Naive thymus-derived CD4-positive, alpha-beta T cell (primary cell): ENCODE measurements at places on chromosomes 3 and 15.

DNA sequence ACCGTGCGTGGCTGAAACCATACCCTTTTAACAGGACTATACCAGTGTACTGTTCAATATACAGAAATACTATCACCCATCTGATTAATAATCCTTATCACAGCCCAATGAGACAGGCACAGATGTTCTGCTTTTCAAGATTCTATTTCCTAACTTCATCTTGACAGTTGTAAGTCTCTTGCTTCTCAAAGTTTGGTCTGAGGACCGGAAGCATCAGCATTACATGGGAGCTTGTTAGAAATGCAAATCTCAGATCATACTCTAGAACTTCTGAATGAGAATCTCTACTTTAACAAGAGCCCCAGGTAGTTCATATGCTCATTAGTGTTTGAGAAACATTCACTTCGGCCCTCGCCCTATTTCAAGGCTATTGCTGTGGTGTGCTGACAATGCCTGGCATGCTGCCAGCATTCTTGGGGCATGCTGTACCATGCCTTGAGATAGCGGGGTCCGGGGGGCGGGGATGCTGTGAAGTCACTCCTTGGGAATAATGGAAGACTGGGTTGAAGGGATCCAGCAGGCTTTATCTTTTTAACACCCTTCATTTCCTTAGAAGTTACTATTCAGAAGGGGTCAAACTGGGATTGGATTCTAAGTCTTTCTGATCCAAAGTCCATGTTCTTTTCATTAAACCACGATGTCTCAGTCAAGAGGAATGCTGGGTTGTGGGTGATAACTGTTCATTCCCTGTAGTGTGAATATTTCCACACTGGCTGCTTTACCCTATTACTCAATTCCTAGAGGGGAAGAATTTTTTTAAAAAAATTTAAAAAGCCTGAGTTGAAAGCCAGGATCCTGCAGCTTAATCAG is 194.7 kb downstream of the LPP start:
- DNase-seq, result no peak

- DNase-seq, result no peak
Observed at GRCh38 chr15:94228611-94229010, 2.8 kb upstream of the MCTP2 start.

DNA sequence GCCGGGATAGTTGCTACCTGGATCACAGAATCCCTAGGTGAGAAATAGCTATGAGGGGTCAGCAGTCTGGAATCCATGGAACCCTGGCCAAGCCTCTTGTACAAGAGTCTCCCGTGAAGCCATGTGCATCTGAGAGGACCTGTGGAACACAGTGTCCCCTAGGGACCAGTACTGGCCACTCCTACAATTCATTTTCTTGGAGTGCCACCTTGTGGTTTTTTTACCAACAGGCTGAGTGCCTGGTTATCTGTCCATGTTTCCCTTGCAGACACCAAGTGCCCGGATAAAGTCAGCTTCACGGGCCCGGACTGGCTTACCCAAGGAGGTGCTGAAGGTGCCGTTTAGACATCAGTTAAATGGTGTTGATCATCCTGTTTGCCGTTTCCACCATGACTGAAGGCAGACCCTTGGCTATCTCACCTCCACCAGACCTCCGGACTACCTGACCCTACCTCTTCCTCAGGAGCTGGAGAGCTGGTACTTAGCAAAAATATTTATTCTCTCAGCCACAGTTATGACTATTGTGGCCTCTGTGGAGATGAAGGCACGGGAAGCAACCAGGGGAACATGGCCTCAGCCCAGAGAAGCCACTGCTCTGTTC is 93.9 kb downstream of the RBPMS2 start:
- DNase-seq, result no peak

DNA sequence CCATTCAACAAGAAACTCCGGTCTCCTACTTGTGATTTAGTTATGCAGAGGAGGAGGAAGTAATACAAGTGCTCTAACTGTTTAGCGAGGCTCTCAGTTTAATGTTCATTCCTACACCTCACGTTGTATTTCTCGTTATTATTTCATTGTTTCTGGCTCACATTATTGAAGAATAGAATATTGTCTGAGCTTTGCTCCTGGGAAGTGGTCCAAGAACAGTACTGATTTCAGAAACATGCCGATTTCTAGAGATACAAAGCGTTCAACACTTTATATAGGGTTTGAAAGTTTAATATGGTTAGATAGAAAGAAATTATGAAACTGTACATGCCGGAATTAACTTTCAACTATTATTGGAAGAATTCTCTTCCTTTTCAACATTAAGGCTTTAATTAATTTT is 1145.5 kb downstream of the TBL1XR1 start:
- no peak for DNase-seq

GRCh38 chr3:13112521-13113345 is 39.5 kb upstream of the IQSEC1 start:
- no peak for DNase-seq

DNA sequence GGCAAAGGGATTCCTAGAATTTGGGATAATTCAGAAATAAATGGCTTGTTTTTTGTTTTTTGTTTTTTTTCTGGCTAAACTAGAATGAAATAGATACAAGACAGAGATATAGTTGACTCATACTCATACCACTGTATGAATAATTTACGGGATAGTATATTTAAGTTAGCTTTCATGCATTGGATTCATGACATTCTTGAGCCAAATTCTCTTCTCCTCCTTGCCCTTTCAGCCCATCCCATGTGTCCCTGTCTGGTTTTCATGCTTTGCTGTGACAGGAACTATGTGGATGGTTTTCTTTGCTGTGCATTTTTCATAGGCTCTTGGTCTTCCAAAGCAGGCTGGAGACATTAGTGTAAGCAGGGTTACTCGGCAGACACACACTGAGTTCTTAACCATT is 66.6 kb upstream of the UMPS start:
- no peak for DNase-seq

DNA sequence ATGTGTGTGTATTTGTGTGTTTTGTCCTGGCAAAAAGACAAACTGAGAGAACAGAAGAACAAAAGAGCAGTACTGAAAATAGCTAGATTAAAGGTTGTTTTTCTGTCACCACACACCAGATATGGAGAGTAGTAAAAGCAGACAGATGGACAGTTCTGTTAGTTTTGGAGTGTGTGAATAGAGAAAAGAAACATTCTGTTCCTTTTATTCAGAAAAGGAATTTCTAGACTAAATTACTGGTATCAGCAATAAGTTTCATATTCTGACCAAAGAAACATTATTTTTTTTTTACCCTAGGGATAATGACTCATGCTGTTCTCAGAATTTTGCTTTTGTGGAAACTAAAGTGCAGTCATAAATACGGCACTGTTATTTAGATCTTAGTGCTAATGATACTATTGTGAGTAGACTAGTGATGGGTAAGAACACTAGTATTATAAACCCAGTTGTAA is 32.9 kb downstream of the PIK3CA start:
- no peak for DNase-seq

DNA sequence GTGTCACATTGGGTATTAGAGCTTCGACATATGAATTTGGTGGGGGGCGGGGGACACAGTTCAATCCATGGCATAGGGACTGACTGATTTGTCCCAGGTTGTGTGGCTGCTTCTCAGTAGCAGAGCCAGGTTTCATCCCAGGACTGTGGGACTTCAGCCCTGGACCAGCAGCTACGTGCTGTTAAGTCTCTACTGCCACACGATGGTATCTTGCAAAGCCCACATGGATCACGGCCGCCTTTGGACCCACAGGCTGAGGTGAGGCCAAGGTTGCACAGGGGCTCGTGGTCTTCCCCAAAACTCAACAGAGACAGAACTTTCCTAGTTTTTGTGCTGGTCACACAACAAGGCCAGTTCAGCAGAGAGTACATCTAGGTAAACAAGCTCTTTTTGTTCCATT is 97.4 kb downstream of the LRRK1 start:
- DNase-seq, result no peak

GRCh38 chr3:60935709-60936108 is 315.5 kb downstream of the FHIT start:
- DNase-seq, result no peak

GRCh38 chr3:134708671-134709070 is 57.8 kb upstream of the KY start:
- DNase-seq, result no peak

GRCh38 chr3:63458405-63458804 is 180.3 kb downstream of the SYNPR start:
- no peak for DNase-seq

GRCh38 chr15:41161736-41162135 is 45.7 kb upstream of the INO80 start:
- DNase-seq, result no peak

GRCh38 chr3:4750306-4750968 is 228.8 kb upstream of the BHLHE40 start:
- no peak for DNase-seq

DNA sequence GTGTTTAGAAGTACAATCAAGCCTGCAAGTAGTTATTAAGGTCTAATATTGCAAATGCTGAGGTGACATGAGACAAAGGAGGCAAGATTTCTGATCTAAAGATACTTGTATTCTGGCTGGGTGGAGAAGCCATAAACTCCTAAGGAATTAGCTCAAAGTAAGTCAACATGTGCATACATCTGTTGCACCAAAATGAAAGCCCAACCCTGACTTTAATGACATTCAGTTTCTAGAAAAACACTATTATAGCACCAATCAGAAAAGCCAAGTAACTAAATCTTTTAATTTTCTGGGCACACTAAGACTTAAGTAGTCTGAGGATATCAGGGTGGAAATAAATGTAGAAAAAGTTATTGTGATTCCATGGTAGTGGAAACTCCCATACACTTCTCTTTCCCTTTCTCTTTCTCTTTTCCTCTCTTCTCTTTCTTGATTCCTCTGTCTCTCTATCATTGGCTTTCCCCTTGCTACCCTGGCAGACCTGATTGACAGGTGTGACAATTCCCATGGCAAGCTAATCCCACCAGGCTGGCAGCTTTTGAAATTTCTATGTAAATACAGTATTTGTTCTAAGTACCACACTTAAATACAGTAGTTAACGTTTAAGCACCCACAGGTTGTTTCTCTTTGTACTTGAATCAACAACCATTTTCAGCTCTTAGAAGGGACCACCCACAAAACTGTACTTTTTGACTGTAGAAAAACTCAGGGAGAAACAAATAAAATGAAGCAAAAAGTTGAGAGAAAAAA is 528.4 kb upstream of the SEMA6D start:
- DNase-seq, result no peak

DNA sequence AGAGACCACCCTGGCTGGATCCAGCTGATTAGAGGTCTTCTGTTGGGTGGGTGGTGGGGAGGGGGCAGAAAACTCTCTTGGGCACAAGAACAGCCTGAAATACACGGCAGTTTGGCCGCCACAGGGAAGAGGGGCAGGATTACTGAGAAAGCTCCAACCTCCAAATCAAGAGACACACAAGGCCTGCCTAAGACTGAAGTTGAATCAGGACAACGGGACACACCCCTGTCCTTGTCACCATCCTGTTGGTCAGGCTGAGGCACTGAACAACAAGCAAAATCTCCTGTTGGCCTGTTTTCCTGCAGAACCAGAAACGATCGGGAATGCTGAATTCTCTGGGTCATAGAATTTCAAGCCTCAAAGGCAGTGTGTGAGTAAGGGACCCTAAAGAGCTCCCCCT is 247.8 kb downstream of the FAM43A start:
- no peak for DNase-seq

GRCh38 chr15:73686781-73687256 is 2.6 kb downstream of the CD276 start:
- DNase-seq, result no peak

- no peak for DNase-seq
Observed at GRCh38 chr3:189820365-189820720, 189.2 kb downstream of the TP63 start.

GRCh38 chr15:36465304-36465703 is 114.1 kb upstream of the CDIN1 start:
- DNase-seq, result no peak

DNA sequence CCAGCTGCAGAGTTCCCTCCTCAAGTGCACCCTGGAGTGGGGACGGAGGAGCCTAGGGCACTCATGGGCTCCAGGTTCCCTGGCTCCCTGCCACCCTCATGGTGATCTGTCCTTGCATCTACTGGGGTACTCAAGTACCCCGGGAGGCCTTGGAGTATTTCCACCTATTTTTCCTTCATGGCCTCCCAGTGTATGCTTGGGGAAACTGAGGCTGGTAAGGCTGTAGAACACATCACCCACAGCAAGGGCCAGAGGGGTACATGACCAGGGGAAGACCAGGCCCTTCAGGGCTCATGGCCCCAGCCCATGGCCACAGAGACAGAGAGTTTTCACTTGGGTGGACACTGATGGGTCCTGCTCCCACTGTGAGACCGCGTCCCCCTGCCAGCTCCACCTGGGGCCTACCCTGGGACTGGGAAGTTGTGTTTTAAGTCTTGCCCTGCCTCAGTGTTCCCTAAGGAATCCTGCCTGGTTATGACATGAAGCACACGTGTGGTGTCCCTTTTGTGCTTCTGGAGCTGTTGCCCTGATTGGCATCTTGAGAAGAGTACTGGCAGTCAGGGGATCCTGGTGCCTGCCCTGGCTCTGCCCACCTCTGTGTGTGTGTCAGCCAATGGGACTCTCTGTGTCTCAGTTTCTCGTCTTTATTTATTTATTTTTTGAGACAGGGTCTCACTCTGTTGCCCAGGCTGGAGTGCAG is 132.8 kb downstream of the TJP1 start:
- DNase-seq, result no peak

DNA sequence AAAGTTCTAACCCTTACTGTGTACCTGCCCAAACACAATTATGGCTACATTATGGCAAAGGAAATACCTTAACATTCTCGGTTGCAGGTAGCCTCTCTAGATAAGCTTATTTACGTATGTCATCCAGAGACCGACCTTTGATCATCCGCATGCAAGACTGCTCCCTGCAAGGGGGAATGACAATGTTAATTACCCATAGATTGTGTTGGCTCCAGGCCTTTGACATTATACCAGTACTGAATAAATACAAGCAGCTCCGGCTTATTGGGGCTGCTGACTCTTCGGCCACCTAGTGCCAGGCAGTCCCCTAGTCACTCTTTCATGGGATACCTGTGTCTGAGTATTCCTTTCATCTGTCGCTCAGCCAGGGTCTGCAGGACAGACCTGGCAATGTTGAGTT is 223.5 kb downstream of the DTWD1 start:
- DNase-seq, result no peak

DNA sequence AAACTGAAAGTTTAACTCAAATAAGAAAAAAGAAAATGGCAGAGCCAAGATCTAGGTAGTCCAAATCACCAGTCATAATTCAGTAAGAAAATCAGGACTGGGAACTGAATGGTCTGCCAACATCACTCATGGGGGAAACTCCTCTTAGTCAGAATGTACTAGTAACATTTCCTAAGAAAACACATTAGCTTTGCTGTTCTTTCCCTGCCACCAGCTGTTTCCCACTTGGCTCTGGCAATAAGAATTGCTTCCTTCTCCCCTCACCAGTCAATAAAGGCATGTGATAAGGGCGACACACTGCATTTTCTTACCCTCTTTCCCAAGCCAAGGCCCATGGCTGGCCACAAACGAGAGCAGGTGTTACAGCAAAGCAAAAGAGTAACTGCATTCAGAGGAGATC is 46.1 kb downstream of the PIK3R4 start:
- no peak for DNase-seq

DNA sequence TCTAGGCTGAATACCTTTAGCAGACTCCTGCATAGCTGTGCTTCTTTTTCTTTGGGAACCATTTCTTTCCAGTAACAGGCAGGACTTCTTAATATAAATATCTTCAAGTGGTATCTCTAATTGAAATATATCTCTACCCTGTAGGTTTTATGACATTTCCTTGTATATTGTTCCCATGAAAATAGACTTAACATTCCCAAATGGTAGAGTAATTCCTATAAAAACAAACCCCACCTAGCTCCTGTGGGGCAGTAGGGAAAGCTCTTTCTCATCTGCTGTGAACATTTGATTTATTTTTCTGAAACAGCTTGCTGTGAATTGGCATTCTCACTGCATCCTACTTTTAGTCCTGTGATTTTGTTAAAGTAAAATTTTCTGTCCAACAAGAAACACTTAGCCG is 20.8 kb downstream of the SELENOT start:
- DNase-seq, result no peak
